MCF 10A (cell line): ENCODE measurements at places on chromosomes 11 and 22. TPM values are rescaled to one million over a fixed set of nuclear protein-coding genes. Genes with fewer than 3 reads are reported as not detected.

The PRRG4 gene
- total RNA-seq = 1.1 and 1.2 TPM in 2 replicates

The BIRC3 gene
- 91.6 and 124 TPM in 2 replicates for total RNA-seq

The MPPED2 gene
- total RNA-seq = not detected in 2 replicates

The MAPK8IP1 gene
- total RNA-seq = 1.8 and 2.2 TPM in 2 replicates

The POTEH gene
- not detected in 2 replicates for total RNA-seq

The ANKK1 gene
- 0.47 and 1.3 TPM in 2 replicates for total RNA-seq

The KRTAP5-8 gene
- not detected in 2 replicates for total RNA-seq

The IGLL1 gene
- not detected in 2 replicates for total RNA-seq

The MRPL11 gene
- 65.5 and 69.1 TPM in 2 replicates for total RNA-seq

The PLA2G6 gene
- 37.5 and 40.3 TPM in 2 replicates for total RNA-seq

DNA sequence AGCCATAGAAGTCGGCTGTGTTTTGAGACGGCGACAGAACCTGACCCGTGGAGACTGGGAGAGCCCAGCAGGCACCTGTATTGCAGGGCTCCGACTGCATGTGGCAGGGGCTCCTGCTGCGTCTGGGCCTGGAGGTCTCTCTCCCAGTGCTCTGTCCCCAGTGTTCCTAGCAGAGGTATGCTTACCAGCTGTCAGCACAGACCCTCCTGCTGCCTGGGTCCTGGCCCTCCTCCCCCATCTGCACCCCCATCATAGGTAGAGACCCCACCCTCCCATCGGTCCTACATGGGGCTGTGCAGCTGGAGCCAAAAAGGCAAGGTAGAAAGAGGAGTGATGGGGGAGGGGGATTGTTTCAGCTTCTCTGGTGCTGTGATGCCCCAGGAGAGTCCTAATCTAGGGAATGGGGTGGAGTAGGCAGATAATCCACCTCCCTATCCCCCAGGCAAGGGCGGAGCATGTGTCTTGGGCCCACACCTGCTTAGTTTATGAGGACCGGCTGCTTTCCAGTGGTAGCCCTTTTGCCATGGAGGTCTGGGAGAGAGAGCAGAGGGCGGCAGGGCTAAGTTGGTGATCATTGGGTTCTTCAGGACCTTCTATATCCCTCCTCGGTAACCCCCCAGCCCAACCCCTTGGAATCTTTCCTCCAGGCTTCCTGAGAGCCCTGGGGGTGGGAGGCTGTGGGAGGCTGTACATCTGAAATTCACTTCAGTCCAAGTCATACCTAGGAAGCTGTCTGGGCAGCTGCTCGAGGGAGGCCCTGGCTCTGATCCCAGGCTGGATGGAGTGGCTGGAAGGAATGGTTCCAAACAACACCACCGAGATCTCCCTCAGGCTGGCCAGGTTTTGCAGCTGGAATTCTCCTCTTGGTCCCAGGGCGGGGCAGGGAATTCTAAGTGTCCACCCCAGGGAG lies 5.3 kb downstream of the SLC7A4 start:
- H3K4me3 ChIP-seq = no peak overlapping the region
- DNase-seq = peak; percentile 50
- peaks cover 7% of the 10 kb centered on the region for H3K4me1 ChIP-seq
- no peaks in the 10 kb centered on the region for H3K36me3 ChIP-seq

GRCh38 chr11:105046898-105047579 lies 1.9 kb upstream of the CARD16 start:
- H3K4me3 ChIP-seq = peak overlapping the region; percentile 48
- no peaks in the 10 kb centered on the region for H3K27me3 ChIP-seq
- H3K4me1 ChIP-seq = peaks cover 58% of the 10 kb centered on the region
- H3K27ac ChIP-seq = peak overlapping the region; percentile 93
- peaks cover 7% of the 10 kb centered on the region for H3K36me3 ChIP-seq

GRCh38 chr11:118834427-118835028 lies 43.6 kb upstream of the DDX6 start:
- DNase-seq = no peak
- H3K27ac ChIP-seq = no peak overlapping the region
- peaks cover 7% of the 10 kb centered on the region for H3K4me1 ChIP-seq
- no peak overlapping the region for H3K4me3 ChIP-seq

DNA sequence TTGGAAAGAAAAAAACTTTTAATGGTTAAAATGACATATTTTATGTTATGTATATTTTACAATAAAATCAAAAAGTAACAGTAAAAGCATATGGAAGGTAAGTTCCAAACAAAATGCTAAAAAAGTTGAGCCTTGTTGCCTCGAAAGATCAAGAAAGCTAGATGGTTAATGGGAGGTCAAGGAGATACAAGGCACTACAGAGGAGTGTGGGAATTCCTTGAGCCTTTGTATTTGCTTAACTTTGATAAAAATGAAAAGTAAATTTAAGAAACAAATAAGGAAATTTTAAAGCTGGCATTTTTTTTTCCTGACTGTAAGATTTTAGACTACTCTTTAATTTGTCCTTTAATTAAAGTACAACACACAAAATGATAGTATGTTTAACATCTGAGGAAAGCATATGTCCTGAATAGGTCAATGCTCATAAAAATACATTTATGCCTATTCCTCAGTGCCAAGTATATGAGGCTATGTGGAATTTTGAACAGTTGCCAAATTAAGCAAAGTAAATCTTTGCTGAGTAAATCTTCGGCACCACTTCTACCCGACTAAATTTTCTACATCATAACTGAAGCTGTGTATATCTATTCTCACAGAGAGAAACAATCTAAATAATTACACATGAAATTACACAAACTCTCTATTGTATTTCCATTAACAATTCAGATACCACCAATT lies 108.8 kb downstream of the TTC28 start:
- H3K4me3 ChIP-seq = no peak overlapping the region
- H3K27ac ChIP-seq = no peak overlapping the region
- H3K4me1 ChIP-seq = no peaks in the 10 kb centered on the region
- peak; percentile 36 for DNase-seq
- H3K36me3 ChIP-seq = no peaks in the 10 kb centered on the region
- H3K27me3 ChIP-seq = peaks cover 42% of the 10 kb centered on the region

DNA sequence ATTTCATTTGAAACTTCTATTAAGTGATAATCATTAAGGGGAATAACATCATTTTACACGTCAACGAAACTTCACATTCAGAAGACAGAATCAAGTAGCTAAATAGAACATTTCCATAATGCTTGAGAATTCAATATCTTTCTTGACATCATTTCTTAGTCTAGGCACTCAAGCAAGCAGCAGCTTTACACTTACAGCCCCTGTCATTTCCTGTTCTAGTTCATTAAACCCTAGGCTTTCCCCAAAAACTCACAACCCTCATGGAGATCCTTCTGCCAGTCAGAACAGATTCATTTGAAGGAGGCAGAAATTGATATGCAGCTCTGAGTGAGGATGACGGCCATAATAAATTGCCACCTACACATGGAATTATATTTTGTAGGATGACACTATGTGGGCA lies 5.3 kb upstream of the HORMAD2 start:
- no peaks in the 10 kb centered on the region for H3K4me1 ChIP-seq
- H3K36me3 ChIP-seq = no peaks in the 10 kb centered on the region
- H3K27ac ChIP-seq = no peak overlapping the region
- H3K27me3 ChIP-seq = peaks cover 35% of the 10 kb centered on the region
- DNase-seq = no peak

DNA sequence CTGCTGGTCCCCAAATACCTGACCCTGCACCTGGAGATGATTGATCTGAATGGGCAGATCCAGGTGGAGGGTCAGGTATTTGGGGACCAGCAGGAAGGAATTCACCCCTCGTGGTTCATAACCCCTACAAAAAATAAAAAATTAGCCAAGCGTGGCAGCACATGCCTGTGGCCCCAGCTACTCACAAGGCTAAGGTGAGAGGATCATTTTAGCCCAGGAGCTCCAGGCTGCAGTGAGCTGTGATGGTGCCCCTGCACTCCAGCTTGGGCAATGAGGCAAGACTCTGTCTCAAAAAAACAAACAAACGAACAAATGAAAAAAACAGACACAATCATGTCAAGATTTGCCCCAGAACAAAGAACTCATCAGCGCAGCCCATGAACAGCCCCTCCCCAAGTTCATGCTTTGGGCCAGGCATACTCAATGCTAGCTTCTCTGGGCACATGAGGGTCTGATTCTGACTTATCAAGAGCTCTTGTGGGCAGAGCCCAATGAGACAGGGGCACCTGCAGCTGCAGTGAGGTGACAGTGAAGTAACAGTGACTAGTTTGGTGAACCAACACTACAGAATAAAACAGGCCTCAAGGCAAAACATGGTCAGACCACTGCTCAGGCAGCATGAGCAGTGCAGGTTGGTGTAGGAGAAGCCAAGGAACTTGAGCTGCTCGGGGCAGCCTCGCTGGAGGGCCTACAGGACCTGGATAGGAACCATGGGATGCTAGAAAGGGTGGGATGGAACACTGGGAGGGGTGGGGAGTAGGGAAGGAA lies 10.2 kb upstream of the FCHSD2 start:
- no peak overlapping the region for H3K4me3 ChIP-seq
- no peaks in the 10 kb centered on the region for H3K27me3 ChIP-seq
- no peak overlapping the region for H3K27ac ChIP-seq
- no peak for DNase-seq
- H3K36me3 ChIP-seq = no peaks in the 10 kb centered on the region

DNA sequence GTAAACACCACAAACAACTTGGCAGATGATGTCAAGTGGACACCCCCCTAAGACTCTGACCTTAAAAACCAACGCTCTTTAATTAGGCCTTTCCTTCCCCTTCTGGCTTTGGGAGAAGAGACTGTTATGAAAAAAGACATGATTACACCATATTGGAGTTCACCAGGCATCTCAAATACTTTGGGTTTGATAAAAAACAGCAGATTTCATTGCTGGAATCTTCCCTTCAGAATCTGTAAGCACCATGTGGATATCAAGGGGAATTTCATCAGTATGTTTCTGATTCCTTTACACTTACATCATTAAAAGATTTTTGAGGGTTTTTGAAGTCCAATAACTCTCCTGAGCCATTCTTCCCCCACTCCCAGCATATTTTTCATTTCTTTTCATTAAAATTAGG lies 85.6 kb downstream of the KIRREL3 start:
- H3K27me3 ChIP-seq = no peaks in the 10 kb centered on the region
- H3K4me3 ChIP-seq = no peak overlapping the region
- no peaks in the 10 kb centered on the region for H3K36me3 ChIP-seq
- DNase-seq = no peak
- H3K27ac ChIP-seq = no peak overlapping the region

- no peak for DNase-seq
- no peaks in the 10 kb centered on the region for H3K36me3 ChIP-seq
- H3K27ac ChIP-seq = no peak overlapping the region
- H3K27me3 ChIP-seq = peaks cover 11% of the 10 kb centered on the region
These were observed 92.9 kb downstream of the CEP164 start for GRCh38 chr11:117420598-117420997.

GRCh38 chr11:48043991-48044512 lies 63.7 kb downstream of the PTPRJ start:
- DNase-seq = no peak
- H3K27me3 ChIP-seq = no peaks in the 10 kb centered on the region
- no peaks in the 10 kb centered on the region for H3K36me3 ChIP-seq
- H3K27ac ChIP-seq = no peak overlapping the region
- no peak overlapping the region for H3K4me3 ChIP-seq

GRCh38 chr11:43951231-43951630 lies 8.8 kb downstream of the C11orf96 start:
- no peak for DNase-seq
- peaks cover 27% of the 10 kb centered on the region for H3K27me3 ChIP-seq
- H3K36me3 ChIP-seq = no peaks in the 10 kb centered on the region
- no peak overlapping the region for H3K4me3 ChIP-seq
- H3K4me1 ChIP-seq = peaks cover 7% of the 10 kb centered on the region
- no peak overlapping the region for H3K27ac ChIP-seq

DNA sequence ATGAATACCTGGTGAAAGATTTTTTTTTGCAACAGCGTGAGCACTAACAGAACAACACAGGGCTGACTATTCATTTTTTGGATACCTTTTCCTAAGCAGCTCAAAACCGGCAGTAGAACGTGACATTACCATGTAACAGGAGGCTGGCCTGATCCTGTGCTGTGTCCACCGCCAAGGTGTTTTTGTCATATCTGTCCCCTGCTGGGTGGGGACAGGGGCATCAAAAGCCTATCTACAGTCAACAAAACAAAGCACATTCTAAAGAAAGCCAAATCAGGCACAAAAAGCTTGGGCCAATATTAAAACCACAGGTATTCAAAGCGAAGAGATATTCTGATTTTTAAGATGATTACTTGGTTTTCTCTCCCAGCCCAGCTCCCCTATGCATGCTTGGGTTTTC lies 151.2 kb downstream of the LRRC4C start:
- no peaks in the 10 kb centered on the region for H3K36me3 ChIP-seq
- no peak overlapping the region for H3K27ac ChIP-seq
- no peaks in the 10 kb centered on the region for H3K27me3 ChIP-seq
- no peak overlapping the region for H3K4me3 ChIP-seq
- H3K4me1 ChIP-seq = peaks cover 6% of the 10 kb centered on the region

GRCh38 chr22:48836673-48837340 lies 990.9 kb downstream of the BRD1 start:
- no peak overlapping the region for H3K27ac ChIP-seq
- DNase-seq = no peak
- H3K4me1 ChIP-seq = no peaks in the 10 kb centered on the region
- no peaks in the 10 kb centered on the region for H3K27me3 ChIP-seq

DNA sequence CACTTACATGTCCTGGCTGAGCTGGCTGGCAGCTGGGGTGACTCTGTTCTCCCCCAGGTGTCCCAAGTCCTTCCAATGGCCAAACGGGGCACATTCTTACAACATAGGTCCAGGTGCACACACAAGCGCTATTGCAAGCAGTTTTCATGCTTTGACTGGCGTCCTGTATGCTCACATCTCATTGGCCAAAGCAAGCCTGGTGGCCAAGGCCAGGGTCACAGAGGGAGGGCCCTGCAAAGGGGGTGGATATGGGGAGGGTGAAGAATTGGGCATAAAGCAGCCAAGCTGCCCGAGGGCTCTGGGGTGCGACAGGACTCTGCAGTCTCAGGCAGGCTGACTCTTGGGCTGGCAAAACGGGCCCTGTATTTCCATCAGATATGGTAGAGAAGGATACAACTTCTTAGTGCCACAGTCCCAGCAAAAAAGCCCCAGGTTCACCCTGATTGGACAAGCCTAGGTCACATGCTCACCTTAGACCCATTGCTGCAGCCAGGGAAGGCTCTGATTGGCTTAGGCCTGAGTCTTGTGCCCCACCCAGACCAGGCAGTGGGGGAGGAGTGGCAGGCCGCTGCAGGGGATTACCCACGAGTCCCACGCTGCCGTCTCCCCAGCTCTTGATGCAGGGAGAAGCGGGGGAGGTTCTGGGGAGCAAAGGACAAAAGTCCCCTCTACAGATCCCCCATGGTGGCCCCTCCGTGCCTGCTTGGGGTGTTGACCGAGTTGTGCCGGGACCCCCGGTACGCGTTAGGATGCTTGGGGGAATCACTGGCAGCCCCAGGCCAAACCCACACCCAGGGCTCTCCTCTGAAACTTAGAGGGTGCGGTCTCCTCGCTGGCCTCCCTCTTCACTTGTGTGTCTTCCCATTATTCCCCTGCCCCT lies 110.8 kb downstream of the ARHGAP8 start:
- H3K36me3 ChIP-seq = peaks cover 39% of the 10 kb centered on the region
- no peak overlapping the region for H3K4me3 ChIP-seq
- H3K27me3 ChIP-seq = no peaks in the 10 kb centered on the region

DNA sequence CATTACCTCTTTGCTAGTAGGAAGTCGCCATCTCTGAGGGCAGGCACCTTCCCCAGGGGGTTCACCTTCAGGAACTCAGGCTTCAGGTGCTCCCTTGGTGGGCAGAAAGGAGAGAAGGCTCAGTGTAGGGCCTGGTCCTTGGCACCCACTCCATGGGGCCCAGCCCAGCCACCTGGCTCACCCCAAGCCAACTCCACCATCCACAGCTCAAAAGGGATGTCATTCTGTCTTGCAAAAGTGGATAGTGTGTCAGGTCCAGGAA lies 2.7 kb upstream of the GSTT4 start:
- H3K36me3 ChIP-seq = peaks cover 6% of the 10 kb centered on the region
- no peak overlapping the region for H3K4me3 ChIP-seq
- no peaks in the 10 kb centered on the region for H3K4me1 ChIP-seq

- no peaks in the 10 kb centered on the region for H3K4me1 ChIP-seq
- H3K27me3 ChIP-seq = no peaks in the 10 kb centered on the region
- DNase-seq = no peak
- no peaks in the 10 kb centered on the region for H3K36me3 ChIP-seq
- no peak overlapping the region for H3K4me3 ChIP-seq
These were observed 14.4 kb downstream of the SCARF2 start for GRCh38 chr22:20423008-20423905.
